NCI-H460 (cell line): ENCODE measurements at places on chromosomes 12 and 14.
A peak's percentile ranks its signal among the peaks of the same experiment; 100 is the strongest.

GRCh38 chr12:53804429-53804828, 52.6 kb upstream of the CISTR start:
- no peak for DNase-seq

DNA sequence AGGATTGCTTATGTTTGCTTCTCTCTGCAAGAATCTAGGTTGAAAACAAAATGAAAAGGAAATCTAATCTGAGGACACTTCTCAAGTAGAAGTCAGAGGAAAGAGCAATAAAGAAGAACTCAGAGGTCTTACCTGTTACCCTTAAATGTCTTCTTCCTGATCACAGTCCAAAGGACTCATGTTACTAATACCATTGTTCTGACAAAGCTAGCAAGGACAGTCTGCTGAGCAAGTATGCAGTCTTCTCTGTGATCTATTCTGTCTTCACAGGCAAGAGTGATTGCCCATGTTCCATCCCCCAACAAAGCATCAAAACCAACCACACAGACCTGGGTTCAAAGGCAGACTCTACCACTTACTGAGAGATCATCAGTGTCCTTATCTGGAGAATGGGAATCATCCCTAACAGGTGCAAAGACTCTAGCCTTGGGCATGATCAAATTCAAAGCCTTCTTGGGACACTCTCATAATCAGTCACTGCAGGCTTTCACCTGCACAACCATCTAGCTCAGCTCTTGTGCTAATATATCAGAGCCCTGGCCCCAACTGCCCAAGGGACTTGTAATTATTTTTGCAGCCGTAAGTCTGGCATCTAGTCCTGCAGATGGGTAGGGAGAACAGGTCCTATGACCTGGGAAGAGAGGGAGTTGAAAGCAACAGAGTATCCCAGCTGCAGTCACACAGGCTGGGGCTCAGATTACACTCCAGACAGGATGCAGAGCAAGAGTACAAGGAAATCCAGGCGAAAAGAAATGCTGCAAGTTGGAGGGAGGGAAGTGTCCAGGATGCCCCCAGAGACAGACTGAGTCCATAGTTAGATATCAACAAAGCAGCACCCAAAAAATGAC, 97.9 kb upstream of the NUDT4 start:
- DNase-seq, result no peak

GRCh38 chr14:21087294-21088091, 11.0 kb downstream of the ZNF219 start:
- DNase-seq, result no peak

- peak; percentile 47 for DNase-seq
These were observed 1929.9 kb upstream of the SEL1L start for GRCh38 chr14:83463500-83464098.

- no peak for DNase-seq
These were observed 1.4 kb downstream of the CHPT1 start for GRCh38 chr12:101698800-101699347.
